MV-4-11 (cell line): ENCODE measurements at places on chromosomes 7 and 10.

DNA sequence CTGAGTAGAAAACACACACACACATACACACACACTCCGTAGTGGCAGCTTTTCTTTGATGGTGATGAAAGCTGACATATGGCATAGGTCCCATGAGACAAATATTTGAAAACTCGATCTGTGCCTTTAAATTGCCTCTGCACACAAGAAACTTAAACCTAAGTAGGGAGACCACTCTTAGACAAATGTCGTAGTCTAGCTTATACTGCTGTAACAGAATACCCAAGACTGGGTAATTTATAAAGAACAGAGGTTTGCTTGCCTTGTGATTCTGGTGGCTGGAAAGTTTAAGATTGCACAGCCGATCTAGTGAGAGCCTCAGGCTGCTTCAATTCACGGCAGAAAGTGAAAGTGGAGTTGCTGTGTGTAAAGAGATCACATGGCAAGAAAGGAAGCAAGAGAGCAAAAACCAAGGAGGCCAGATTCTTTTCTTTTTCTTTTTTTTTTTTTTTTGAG is 489.4 kb upstream of the SORCS1 start:
- DNase-seq = peak; percentile 32

- DNase-seq = no peak
Observed at GRCh38 chr10:5404208-5405041, at the start of gene TUBAL3. TUBAL3 (minus strand) TSS chr10:5404828; CDS start chr10:5404792, 36 bp downstream.

DNA sequence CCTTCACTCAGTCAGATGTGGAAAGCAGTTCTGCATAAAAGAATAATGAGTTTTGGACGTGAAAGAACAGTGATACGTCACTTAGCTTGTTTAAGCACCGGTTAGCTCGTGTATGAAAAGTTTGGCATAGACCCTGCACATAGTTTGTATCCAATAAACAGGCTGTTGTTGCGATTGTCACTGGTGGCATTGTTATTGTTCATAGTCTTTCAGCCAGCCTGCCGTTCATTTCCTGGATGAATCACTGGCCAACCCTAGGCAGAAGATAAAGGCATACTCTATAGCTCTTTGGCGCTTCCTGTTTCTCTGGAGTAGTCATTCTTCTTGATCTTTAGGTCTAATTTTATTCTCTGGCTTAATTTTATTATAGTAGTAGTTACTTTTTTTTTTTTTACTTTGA is 57.8 kb upstream of the ANKRD30A start:
- DNase-seq = no peak

DNA sequence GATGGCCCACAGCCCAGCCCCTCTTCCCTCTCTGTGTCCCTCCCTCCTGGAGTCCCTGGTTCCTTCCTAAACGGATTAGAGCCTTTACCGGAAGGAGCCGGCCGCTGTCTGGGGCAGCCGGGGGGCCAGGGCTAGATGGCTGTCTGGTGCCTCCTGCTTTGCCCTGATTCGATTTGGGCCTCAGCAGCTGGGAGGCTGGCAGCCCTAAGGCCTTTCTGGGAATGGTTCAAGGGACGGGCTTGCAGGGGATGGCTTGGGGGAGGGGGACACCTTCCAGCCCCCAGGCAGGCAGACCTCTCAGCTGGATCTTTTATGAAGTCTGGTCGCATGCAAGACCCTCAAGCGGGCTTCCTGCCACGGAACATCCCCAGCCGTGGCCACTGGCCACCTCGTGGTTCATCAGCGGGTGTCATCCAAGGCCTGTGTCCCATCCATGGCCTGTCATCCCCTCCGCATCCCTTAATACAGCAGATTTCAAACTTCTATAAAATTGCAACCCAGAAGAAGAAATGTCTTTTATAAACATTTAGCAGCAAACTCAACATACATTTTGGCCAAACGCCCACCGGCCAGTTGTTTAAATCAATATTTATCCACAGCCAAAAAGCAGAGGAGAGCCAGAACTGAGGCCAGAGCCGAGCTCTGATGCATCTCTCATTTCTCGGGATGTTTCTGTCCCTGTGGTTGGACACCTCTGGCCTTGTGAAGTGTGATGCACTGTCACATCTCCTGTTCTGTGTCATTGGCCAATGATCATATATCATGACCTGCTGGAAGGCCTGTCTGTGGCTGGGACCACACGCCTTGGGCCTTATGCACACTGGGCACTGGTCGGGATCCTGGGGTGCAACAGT is 52.0 kb downstream of the GTF2IRD1 start:
- DNase-seq = no peak

DNA sequence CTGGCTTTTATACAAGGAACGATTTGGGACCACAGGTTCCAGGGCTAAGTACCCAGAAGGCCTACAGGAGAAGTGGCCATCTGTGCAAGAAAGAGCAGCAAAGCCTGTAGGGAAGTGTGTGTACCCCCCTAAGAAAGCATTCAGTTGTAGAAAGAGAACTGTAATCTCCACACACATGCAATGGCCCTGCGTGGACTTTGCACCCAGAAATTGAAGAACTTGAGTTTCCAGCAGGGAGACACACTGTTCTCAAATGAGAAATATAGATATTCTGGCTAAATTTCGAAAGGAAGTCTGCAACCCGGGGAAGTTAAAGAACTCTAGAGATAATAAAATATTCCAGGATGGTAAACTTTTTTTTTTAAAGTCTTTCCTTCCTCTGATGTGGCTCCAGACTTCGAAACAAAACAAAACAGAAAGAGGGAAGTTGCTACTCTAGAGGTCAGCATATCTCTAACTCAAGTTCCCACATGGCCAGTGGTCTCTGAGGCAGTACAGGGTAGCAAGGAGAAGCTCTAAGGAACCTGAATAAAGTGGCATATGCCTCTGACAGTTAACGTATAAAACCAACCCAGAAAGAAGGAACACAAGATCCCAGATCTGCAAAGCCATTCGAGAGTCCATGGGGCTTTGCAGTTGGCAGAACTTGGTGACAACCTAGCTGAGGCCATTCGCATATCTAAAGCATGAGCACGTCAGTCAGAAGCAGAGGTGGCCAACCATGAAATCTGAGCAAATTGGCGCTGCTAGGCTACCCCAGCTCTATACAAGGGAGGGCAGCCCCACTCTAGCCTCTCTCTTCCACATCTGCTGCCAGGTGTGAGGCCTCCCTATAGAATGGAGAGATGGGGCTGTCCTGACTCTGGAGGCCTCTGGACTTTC is 56.6 kb downstream of the ELMO1 start:
- DNase-seq = peak; percentile 86

DNA sequence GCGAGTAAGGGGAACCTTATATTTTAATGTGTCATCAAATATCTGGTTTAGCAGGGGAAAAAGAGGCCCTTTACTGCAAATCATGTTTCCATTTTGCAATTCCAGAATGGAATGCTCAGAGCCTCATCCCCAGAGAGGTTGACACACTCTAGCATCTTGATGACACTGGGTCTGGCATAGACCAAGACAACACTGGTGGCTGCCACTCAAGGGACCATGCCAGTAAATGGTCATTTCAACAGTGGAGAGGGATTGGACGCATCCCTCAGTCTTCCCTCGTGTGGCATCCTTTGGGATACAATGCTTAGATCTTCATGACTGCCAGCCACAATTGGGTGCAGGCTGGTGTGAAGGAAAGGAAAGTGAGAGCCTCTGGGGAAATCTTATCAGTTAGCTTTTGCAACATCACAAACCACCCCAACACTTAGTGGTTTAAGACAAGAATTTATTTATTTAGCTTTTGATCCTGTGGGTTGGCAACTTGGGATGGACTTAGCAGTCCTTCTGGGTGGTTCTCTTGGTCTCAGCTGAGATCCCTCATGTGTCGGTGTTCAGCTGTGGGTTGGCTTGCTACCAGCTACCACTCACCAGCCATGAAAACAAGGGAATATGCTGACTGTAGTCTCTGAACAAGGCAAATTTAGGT is 21.6 kb downstream of the TACC2 start:
- peak; percentile 66 for DNase-seq

DNA sequence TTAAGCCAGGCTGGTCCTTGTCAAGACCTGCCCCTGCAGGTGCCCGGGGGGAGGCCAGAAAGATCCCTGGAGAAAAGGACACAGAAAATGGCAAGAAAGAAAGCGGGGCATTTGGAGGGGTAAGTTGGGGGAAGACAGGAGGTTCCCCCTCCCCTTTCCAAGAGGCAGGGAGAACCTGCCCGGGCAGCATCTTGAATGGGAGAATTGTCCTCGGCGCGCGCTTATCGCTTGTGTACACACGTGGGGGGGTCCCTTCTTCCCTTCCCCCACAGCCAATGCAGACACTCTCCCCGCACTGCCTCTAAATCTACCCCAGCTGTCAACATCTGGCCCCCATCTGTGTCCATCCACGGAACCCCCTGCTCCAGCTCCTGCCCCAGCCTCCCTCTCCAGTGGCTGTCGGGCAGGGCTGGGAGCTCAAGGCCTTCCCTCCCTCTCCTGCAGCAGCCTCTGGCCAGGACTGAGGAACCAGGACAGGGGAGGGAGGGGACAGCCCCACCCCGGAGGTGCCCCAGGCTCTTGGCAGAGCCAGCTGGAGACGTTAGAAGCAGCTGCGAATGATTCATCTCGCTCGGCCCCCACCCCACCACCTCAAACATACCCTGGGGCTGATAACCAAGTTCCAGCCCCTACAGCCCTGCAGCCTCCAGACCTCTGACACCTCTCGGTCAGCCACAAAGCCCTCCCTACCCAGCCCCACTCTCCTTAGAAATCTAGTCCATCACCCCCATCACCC is 25.3 kb downstream of the EPHB4 start:
- DNase-seq = peak; percentile 73

- no peak for DNase-seq
Observed at GRCh38 chr7:39720586-39720985, 97.2 kb downstream of the RALA start.
